NCI-H187 (cell line): ENCODE measurements at places on chromosomes 3 and 15.

GRCh38 chr3:50666837-50667236 lies 7.9 kb upstream of the DOCK3 start:
- no peak for DNase-seq

DNA sequence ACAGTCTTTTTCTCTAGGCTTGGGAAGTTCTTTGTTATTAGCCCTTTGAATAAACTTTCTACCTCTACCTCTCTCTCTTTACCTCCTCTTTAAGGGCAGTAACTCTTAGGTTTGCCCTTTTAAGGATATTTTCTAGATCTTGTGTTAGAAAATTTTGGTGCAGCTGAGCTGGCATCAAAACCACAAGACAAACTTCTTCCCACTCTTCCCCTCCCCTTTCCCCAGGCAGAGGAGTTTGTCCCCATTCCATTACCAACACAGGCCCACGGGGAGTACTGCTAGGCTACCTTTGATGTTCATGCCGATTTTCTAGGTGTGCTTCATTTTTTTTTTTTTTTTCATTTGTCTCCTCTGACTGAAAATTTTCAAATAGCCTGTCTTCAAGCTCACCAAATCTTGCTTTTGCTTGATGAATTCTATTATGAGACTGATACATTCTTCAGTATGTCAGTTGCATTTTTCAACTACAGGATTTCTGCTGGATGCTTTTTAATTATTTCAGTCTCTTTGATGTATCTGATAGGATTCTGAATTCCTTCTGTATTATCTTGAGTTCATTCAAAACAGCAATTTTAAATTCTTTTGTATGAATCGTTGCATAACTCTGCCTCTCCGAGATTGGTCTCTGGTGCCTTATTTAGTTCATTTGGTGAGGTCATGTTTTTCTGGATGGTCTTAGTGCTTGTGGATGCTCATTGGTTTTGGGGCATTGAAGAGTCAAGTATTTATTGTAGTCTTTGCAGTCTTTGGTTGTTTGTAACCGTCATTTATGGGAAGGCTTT lies 112.0 kb downstream of the UBE2E2 start:
- no peak for DNase-seq

DNA sequence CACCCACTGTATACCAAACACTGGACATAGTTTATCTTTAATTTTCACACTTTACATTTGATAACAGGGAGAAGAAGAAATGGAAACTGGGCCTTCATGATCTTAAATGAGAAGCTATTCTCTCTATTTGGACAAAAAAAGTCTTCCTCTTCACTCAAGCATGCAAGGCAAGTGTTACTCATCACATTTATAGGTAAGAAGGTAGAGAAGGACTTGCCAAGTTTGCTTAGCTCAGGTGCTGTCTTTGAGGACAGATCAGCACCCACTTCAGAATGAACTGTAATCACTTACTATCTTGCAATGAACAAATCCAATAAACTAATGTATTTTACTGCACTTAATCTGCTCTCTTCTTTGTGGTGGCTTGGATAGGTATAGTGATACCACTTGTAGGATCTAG lies 1.1 kb upstream of the MYH15 start:
- DNase-seq, result no peak

- DNase-seq, result peak; percentile 1
Observed at GRCh38 chr3:3998140-3998922, 199.1 kb downstream of the LRRN1 start.

DNA sequence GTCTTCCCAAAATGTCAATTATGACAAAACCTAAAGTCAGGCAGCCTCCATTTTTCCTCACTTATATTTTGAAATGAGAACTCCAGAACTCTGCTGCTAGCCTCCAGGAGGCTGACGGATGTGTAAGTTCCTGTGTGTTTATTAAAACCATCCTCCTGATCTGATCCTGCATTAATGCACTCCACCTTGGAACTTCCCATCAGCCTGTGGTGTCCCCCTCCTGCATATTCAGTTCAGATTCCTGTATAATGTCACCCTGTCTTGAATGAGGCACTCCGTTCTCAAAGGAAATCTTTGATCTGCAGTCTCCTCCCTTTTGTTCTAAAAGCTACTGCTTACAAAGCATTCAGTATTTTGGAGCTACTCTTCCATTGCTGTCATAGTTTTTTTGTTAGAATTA lies 318.2 kb upstream of the ONECUT1 start:
- no peak for DNase-seq

GRCh38 chr3:55173504-55173903 lies 245.6 kb upstream of the LRTM1 start:
- DNase-seq, result no peak

GRCh38 chr3:168034152-168034928 lies 61.4 kb downstream of the GOLIM4 start:
- DNase-seq, result no peak

GRCh38 chr3:9945358-9945757 lies 6.8 kb downstream of the PRRT3 start:
- DNase-seq, result no peak

DNA sequence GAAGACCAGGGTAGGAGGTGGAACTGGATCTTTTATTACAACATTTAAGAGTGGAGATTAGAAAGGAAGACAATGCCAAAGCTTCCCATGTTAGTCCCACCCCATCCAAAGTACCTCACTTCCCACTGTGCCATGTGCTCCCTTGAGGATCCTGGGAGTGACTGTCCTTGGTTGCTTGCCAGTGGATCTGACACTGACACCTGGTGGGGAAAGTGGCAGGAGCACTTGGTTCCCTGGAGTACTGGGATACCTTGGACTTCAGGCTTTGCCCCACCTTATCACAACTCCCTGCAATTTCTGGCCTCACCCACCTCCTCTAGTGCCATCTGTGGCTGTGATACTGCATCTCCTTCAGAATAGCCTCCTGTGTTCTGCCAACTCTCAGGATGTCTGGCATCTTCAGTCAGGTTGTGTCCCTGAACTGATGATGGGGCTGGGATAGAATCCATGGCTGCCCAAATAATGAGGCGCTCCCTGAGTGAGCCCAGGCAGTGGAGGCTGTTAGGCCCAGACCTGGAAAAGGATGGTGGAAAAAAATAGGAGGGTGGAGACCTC lies 1.3 kb downstream of the ELL3 start:
- peak; percentile 33 for DNase-seq

DNA sequence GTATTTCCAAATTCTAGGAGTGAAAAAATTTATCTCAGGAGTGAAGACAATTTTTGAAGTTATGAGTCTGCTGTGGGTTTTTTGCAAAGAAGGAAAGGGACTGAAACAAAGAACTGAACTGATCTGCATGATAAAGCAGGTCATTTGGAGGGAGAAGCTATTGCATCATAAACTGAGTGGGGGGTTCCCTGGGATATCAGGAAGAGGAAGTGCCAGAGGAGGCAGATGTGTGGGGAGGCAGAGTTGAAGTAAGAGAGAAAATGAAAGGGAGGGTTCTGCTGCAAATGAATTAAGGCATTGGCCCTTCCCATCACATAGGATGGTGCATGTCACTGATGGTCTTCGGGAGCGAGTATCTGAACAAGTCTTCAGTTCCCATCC lies 379.2 kb downstream of the VPS13C start:
- no peak for DNase-seq

DNA sequence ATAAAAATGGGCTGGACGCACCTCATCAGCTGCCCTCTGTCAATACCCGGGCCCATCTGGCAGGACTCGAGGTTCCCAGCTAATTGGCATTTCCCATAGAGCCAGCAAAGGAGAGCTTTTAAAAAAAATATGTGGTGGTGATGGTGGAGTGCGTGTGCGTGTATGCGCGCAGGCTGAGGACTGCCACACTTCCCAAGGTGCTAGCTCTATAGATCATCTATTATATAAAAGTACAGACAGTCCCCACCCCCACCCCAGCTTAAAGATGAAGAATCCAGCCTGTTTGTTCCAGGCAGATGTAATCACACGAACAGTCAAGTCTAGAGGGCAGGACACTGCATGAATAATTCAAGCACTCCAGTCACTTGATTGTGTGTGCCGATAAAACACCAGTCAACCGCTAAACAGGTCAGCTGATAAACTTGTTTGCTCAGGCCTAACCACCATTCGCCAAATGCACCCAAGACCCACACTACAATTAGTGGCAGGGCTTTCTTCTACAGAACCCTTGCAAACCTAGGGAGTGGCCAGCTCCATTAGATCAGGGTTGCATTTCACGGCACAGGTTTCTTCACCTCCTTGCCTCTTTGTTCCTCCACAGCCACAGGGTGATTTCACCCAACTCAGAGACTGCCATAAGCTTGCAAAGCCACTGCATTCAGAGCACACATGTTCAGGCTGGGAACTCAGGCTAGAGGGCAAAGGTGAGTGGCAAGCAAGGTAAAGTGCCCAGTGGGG lies 5.8 kb downstream of the TLE3 start:
- peak; percentile 80 for DNase-seq

GRCh38 chr3:187112934-187113793 lies 26.1 kb downstream of the RPL39L start:
- DNase-seq, result no peak

GRCh38 chr15:28075573-28075972 lies 23.5 kb downstream of the OCA2 start:
- DNase-seq, result no peak

DNA sequence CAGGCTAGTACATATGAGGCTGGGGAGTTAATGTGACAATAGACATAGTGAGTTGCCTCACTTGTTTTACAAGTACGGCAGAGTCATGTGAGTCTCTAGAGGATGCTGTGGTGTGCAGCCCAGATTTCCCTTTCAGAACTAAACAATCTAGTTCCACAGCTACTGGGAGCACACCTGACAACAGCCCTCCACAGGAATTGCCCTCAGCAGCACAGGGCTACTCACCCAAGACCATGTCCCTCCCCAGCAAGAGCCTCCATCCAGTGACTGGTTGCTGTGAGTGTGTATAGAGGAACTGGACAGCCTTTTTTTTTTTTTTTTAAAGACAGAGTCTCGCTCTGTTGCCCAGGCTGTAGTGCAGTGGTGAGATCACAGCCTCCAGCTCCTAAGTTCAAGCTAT lies 40.2 kb upstream of the UBE2E2 start:
- no peak for DNase-seq

DNA sequence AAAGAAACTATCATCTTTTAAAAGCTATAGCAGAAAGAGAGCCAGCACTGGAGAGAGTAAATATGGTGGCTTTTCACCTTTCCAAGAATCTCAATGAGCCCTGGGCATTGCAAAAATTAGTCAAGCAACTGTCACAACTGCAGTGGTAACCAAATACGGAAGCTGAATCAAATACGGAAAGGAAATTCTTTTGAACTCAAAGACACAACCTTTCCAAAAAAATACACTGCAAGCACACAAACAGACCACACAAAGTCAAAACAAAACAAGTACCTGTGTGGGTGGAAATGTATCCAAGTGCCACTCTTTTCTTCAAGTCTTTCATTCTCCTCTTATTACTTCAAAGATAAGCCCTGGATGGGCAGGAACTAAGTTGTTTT lies 17.6 kb downstream of the VGLL4 start:
- no peak for DNase-seq

- peak; percentile 43 for DNase-seq
Observed at GRCh38 chr3:57164657-57165573, at the start of gene IL17RD. Gene IL17RD (minus strand): TSS chr3:57165353. CDS start chr3:57165286, 67 bp downstream.
